Heart right ventricle (tissue), 16 donors: ENCODE measurements at places on chromosomes 12 and 14.

DNA sequence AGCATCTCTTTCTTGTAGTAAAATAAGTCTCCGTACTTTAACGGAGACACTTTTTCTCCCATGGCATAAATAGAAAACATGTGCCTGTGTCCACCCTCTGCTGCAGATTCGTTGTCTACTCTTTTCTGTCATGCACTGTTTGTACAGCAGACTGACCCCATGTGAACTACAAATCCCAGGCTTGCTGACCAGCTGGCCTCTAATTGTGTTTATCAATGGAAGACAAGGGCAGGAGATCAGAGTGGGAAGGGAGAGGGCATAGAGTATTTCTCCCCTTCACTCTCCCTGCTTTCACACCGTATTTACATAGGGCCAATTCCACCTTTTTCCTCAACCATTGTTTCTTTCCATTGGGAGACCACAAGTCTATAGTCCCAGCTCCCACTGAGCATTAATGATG is 31.0 kb upstream of the TMTC2 start:
- no peak for DNase-seq

- DNase-seq: no peak
These were observed 98.1 kb downstream of the PHETA1 start for GRCh38 chr12:111270774-111271173.

DNA sequence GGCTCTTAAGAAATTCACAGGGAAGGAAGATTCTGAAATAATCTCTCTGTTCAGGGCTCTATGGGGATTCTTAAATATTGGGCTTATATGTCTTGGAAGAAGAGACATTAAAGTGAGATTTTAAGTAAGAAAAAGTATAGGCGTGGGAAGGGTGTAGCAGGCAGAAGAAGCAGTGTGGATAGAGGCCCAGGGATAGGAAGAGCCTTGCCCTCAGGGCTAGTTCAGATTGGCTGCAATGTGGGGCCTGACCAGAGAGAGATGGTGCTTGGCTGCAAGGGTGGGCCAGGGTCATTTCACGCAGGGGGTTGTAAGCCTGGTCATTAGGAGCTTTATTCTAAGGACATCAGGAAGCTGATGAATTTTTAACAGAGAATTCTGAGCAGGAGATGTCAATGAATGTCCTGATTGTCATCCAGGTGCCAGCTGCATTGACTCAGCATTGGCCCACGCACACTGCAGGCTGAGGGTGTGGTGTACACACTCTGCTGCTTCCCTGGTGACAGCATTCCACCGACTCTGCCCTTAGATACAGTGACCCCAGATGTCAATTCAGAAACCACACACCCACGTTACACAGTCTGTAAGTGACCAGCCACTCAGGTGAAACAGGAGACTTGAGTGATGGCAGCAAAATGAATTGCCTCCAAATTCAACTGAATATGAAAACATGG is 582.5 kb downstream of the NRXN3 start:
- no peak for DNase-seq

GRCh38 chr14:92404938-92405337 is 82.0 kb downstream of the SLC24A4 start:
- no peak for DNase-seq

GRCh38 chr12:25322918-25323531 is 72.3 kb upstream of the KRAS start:
- DNase-seq: no peak

GRCh38 chr14:104542871-104543830 is 36.4 kb upstream of the C14orf180 start:
- DNase-seq: no peak

DNA sequence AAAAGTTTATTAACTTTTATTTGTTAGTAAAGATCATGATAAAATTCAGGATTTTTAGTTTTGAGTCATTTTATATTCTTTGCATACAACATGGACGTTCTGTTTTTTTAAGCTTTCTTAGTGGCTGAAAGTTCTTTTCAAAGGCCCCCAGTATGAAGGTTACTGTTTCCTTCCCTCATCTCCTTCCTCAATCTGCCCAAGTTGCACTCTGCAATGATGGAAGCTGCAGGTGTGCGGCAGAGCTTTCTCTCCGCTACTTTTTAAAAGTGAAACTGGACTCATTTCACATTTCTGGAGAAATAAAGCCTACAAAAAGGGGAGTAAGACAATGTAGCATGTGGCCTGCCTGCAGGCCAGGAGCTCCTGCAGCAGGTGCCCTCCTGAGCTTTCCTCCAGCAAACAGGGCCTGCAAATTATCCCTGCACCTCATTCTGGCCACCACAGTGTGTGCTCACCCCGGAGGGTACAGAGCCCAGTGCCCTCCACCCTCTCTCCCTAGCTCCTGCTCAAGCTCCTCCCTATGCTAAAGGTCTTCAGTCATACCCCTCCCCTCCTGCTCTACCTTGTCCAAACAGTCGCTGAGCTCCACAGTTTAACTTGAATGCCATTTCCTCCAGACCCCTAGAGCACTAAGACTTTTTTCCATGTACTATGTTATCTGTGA is 78.9 kb downstream of the SETD3 start:
- no peak for DNase-seq

DNA sequence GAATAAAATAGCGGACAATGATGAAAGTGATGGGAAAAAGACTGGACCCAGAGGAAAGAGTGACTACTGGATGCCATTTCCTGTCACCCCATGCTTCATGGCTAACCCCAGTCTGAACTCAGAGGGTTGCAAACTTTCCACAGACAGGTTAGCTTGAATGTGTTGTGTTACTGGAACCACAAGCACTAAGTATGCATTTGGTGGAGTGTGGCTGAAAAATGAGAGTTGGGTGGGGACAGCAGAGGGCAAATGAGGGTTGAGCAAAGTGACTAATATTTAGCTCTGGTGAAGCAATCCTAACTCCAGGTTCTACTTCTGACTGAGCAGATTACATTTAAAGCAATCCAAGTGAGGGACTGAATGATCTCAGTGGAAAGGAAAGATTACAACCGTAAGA is 1.6 kb downstream of the SLC16A7 start:
- peak; percentile 46 for DNase-seq

- no peak for DNase-seq
These were observed 5.9 kb downstream of the GSG1 start for GRCh38 chr12:13097491-13098011.

DNA sequence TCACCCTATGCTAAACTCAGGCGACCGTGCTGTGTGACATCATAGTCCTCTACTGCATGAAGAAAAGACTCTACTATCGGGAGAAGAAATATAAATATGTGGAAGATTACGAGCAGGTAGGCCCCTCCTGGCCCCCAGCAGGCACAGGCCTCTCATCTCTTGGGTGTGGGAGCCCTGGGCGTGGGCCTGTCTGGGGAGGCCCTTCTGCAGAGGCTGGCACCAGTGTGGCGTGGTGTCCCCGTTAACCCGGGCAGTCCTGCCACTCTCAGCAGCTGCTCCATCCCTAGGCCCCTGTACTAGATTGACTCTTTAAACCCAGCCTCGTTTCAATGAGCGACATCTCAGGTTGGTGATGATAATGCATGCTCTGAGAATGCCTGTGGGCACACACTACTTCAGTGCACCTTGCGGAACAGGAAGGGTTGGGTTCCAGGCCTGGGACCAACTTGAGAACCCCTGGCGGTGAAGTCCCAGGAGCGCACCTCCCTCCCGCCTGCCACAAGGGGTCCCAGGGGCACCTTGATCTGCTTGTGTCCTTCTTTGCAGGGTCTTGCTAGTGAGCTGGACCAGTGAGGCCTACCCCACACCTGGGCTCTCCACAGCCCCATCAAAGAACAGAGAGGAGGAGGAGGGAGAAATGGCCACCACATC is 23.2 kb downstream of the P2RX4 start:
- no peak for DNase-seq

GRCh38 chr14:78292003-78292402 is 121.8 kb downstream of the NRXN3 start:
- DNase-seq: no peak

GRCh38 chr14:105107351-105107750 is 42.1 kb upstream of the GPR132 start:
- DNase-seq: no peak

DNA sequence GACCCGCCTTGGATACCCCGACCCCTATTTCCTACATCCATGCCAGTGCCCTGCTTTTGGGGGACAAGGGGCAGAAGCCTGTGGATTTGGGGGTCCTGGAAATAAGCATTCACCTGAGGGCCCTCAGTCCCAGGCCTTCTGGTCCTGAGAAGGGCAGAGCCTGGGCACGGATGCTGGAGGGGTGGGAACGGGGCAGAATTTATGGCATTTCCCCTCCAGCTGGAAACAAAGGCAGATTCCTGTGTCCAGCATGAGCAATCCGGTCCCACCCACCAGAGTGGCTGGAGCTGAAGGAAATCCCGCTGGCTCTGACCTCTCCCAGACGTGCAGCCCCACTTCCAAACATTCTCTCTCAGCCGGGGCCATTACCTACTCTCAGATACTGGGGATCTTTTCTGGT is 9.3 kb downstream of the ANKRD33 start:
- DNase-seq: peak; percentile 47

DNA sequence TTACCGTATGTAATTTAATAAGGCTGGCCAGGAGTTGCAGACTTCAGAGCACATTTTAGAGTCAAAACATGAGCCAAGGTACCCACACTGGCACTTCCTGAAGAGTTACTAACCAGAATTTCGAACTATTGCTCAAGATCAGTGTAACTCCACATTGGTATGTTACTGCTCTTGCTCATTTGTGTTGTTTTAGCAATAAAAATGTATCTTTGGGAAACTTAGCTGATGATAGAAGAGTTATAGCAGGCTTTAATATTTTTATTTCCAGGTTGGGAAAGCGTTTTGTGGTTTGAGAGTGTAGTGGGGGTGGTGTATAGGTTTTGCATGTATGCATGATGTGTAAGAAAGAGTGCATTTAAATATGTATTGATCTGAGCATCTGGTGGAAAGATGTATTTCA is 96.6 kb downstream of the SCN8A start:
- no peak for DNase-seq

DNA sequence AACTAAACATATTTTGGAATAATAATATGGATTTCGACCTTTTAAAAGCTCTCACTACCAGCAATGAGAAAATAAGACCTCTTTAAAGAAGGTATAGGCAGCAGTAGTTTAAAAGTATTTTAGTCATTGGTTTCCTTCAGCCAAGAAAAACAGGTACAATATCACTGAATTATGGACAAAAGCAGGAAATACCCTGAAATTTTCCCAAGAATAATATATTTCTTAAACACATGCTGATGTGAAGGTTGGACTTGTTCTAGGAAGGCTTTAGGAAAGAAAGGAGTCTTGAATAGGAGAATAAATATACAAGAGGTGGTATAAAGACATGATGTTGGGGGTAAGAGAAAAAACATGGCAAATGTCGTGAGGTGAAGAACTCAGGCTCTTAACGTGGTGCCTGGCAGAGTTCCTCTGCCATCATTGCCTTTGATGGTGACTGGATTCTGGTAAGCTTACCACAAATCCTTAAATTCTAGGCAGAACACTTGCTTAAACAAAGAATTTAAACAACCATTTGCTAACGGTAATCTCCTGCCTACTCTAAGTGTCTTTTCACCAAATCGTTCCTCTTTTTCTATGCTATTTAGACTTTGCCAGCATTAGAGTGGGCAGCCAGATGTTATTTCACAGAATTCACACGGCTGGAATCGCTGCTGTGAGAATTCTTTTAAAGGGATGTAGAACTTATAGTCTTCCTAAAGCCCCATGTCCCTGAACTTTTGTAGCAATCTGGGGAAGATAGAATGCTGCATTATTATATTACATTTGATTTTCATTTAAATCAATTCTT is 11.9 kb upstream of the NUDT4 start:
- no peak for DNase-seq

GRCh38 chr12:96227365-96228106 is 33.4 kb downstream of the ELK3 start:
- no peak for DNase-seq
